Activated CD8-positive, alpha-beta T cell treated with anti-CD3 and anti-CD28 coated beads, Interleukin-2, amount 10 ng/mL, durations not matched to agents 7 days and 5 days (primary cell): ENCODE measurements at places on chromosomes 6 and 20.

DNA sequence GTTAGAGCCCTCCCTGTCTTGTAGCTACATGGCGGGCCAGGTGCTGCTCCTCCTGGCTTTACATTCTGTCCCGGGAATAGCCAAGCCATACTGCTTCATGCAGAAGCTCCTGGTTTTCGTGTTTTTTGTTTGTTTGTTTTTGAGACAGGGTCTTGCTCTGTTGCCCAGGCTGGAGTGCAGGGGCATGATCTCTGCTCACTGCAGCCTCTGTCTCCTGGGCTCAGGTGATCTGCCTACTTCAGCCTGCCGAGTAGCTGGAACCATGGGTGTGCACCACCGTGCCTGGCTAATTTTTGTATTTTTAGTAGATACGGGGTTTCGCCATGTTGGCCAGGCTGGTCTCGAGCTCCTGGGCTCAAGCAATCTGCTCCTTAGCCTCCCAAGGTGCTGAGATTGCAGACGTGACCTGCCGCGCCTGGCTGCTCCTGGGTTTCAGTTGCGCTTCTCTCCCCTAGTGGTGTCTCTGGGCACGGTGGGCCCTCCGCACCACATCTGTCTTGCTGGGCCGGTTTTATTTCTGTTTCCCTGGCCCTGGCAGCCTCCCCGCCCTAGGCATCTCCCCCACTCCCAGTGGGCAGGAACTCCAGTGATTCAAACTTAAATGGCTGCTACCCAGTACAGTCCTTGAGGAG, 12.9 kb downstream of the CDYL start:
- no peak overlapping the region for H3K27ac ChIP-seq
- H3K4me1 ChIP-seq = peaks cover 19% of the 10 kb centered on the region
- no peak overlapping the region for H3K4me3 ChIP-seq

DNA sequence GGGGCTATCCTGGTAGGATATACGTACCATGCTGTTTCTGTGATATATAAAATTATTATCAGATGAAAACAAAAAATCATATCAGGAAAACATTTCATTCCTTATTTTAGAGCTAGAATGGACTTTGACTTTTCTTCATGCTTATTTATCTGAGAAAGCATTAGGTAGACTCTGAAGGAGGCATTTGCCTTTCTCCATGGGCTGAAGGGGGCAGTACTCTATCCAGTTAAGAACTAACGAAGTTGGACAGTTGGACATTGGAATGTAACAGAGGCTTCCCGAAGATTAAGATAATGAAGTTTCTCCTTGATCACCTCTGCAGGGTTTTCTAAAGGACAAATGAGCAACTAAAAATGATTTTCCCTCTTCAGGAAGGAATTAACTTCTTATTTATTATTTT, 233.9 kb downstream of the SAMD5 start:
- H3K36me3 ChIP-seq = no peaks in the 10 kb centered on the region
- peaks cover 3% of the 10 kb centered on the region for H3K4me1 ChIP-seq
- H3K4me3 ChIP-seq = no peak overlapping the region

GRCh38 chr6:57217270-57217669, 4.8 kb downstream of the RAB23 start:
- H3K27me3 ChIP-seq = peaks cover 19% of the 10 kb centered on the region
- no peak overlapping the region for H3K4me3 ChIP-seq
- peaks cover 3% of the 10 kb centered on the region for H3K36me3 ChIP-seq
- peaks cover 28% of the 10 kb centered on the region for H3K4me1 ChIP-seq

DNA sequence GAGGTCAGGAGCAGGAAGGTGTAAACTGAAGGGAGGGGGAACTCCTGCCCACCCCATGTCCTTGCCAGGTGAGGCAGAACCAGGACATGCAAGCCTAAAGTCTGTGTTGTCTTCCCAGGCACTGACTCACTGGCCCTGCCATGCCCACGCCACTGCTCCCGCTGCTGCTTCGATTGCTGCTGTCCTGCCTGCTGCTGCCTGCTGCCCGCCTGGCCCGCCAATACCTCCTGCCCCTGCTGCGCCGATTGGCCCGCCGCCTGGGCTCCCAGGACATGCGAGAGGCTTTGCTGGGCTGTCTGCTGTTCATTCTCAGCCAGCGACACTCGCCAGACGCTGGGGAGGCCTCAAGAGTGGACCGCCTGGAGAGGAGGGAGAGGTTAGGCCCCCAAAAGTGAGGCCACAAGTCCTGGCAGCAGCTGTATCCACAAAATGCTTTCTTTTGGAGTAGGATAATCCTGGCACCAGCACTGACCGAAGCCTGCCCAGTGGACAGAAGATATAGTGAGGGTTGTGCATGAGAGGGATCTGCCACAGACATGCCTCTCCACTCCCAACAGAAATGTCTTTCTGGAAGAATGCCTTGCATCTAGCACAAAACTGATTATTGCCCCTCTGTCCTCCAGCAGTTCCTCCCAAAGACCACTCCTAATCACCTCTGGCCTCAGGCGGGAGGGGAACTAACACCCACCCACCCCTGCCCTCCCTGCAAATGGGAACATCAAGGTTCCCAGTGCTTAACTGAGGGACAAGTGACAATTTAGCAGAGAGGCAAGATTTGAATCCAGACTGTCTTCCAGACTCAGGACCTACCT, 812 bp downstream of the MYMX start:
- H3K4me3 ChIP-seq = no peak overlapping the region
- no peaks in the 10 kb centered on the region for H3K36me3 ChIP-seq
- H3K27ac ChIP-seq = no peak overlapping the region
- peaks cover 14% of the 10 kb centered on the region for H3K27me3 ChIP-seq

DNA sequence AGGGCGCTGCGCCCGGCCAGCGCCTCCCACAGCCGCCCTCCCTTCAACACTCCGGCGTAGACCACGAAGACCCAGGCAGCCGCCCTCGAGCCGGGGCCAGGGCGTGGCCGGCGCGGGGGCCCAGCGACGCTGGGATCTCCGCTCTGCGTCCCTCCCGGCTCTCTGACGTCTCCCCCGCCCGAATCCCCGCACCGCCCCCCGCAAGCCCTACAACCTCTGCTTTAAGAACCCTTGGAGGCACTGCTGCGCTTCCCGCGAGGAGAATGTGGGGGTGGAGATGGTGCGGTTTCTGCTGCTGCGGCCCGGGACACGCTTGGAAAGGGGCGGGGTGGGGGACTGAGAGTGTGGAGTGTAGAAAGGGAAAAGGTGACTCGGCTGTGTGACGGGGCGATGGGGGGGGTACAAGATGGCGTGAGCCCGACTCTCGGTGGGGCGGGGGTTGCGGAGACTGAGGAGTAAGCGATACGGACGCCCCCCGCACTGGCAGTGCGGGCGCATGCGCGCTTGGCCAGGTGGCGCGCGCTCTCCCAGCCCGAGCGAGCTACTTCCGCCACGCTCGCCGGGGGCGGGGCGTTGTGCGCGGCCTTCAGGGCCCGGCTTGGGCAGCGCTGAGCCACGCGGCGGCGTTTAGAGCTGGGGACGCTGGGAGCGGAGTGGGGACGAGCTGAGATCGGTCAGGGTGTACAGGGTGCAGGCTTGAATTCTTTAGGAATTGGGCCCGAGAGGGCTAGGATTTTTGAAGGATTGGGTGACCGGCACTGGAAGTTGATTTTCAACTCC, at the start of gene SUPT3H:
TSS of gene SUPT3H (minus strand) at position 381 of the 780 bp plus-strand sequence.
- peak within 1 kb of the TSS; percentile 100 for H3K27ac ChIP-seq
- DNase-seq = peak; percentile 93
- peak within 1 kb of the TSS; percentile 98 for H3K4me3 ChIP-seq
- peaks cover 2% of the 10 kb centered on the region for H3K36me3 ChIP-seq
- no peaks in the 10 kb centered on the region for H3K27me3 ChIP-seq
- H3K4me1 ChIP-seq = peaks cover 18% of the 10 kb centered on the region

DNA sequence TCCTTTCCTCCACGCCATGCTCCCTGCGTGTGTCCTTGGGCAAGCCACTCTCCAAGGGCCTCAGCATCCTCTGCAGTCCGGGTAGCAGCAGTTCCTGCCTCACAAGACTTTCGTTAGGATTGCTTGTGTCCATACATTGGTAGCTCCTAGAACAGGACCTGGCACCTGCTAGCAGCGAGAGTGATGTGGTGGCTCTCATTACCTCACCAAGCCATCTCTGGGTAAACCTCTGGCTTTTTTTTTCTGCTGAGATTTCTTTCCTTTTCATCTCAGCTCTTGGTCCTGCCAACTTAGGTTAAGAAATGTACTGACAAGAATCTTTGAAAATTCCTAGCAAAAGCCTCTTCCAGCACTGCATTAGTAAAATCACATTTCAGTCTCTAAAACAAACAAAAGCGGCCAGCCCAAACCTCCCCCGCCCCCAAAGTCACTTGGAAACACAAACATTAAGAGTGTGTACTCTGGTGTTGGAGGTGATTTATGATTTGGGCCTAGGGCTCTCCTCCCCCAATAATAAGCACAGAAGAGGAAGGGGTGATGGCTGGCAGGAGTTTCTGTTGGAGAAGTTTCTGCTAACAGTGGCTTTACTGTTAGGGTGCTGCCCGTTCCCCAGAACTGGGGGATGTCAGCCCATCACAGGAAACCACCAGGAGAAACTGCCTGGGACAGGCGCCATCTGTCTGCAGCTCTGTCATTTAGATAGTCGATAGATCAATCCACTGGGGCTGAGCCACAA, 199.2 kb downstream of the CD83 start:
- H3K36me3 ChIP-seq = no peaks in the 10 kb centered on the region
- H3K27me3 ChIP-seq = no peaks in the 10 kb centered on the region
- peak; percentile 36 for DNase-seq
- H3K27ac ChIP-seq = peak overlapping the region; percentile 45
- H3K4me3 ChIP-seq = no peak overlapping the region

- H3K27ac ChIP-seq = no peak overlapping the region
- no peak overlapping the region for H3K4me3 ChIP-seq
- peaks cover 5% of the 10 kb centered on the region for H3K27me3 ChIP-seq
- no peak for DNase-seq
- H3K36me3 ChIP-seq = no peaks in the 10 kb centered on the region
- no peaks in the 10 kb centered on the region for H3K4me1 ChIP-seq
These were observed 149.4 kb downstream of the CD24 start for GRCh38 chr6:106825156-106825555.

DNA sequence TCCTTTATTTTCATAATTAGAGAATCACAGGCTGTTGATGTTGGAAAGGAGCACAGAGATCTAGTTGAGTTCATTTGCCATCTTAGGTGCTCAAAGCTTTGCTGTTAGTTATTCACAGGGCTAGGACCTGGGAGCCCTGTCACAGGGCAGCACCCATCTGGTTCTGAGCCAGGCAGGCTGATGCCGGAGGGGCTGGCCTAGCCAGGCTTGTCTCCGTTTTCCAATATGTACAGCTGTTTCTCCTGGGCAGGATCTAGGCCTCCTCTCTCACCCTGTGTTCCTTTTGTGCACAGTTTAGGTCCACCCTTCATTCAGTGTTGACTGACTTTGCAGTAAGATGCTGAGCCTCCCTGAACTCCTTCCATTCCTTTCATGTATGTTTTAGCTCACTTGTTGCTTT, 33.4 kb downstream of the LRRC1 start:
- no peaks in the 10 kb centered on the region for H3K36me3 ChIP-seq
- peaks cover 2% of the 10 kb centered on the region for H3K4me1 ChIP-seq
- no peak overlapping the region for H3K27ac ChIP-seq
- DNase-seq = no peak
- H3K27me3 ChIP-seq = no peaks in the 10 kb centered on the region

DNA sequence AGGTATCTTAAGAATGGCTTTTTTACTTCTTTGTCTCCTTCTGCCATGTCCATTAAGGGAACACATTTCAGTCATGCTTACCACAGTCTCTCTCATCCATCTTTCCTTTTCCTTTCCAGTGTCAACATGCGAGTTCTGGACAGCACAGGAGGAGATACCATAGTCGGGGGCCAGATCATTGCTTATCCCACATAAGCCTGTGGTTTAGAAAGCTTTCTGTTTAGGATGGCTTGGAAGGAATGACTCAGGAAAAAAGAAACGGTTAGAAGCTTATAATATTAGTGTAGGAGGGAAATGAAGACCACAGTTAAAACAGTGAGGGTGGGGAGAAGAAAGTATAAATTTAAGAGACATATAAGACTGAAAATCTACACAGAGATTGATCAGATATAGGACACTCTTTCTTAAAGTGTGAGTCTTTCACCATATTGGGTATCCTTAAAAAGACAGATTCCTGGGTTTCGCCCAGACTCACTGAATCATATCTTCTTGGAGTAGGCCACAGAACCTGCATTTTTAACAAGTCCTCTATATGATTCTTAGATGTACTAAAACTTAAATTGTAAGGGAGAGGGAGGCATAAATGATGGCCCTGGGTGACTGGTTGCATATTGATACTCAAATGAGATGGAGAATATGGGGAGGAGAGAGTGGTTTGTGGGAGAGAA, 36.1 kb downstream of the DSE start:
- no peak overlapping the region for H3K27ac ChIP-seq
- H3K4me3 ChIP-seq = no peak overlapping the region
- H3K36me3 ChIP-seq = no peaks in the 10 kb centered on the region
- no peak for DNase-seq
- H3K4me1 ChIP-seq = no peaks in the 10 kb centered on the region
- H3K27me3 ChIP-seq = peaks cover 4% of the 10 kb centered on the region

GRCh38 chr6:29596381-29596900, 11.5 kb downstream of the OR2H2 start:
- peaks cover 22% of the 10 kb centered on the region for H3K27me3 ChIP-seq
- H3K4me1 ChIP-seq = no peaks in the 10 kb centered on the region
- H3K27ac ChIP-seq = no peak overlapping the region

GRCh38 chr6:83292900-83293843, 100.0 kb downstream of the RWDD2A start:
- no peaks in the 10 kb centered on the region for H3K27me3 ChIP-seq
- no peak for DNase-seq
- H3K4me3 ChIP-seq = no peak overlapping the region
- H3K4me1 ChIP-seq = no peaks in the 10 kb centered on the region

DNA sequence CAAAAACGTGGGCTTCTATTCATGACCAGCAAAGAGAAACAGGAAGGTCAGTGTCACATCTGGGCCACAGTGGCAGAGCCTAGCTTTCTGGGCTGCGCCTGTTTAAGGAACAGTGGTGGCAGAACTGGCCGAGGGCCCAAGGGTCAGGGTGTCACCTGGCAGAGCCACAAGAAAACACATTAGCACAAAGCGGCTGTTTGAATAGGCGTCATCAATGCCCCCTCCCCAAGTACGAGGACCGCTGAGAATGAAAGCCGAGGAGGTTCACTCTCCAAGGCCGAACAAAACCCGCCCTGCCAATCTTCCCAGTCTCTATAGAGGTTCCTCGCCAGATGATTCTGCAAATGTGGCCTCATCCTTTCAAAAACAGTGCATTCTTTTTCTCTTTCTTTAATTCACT, 125.2 kb upstream of the TRAF3IP2 start:
- no peak overlapping the region for H3K4me3 ChIP-seq
- peaks cover 68% of the 10 kb centered on the region for H3K36me3 ChIP-seq
- H3K4me1 ChIP-seq = peaks cover 58% of the 10 kb centered on the region
- DNase-seq = no peak
- H3K27ac ChIP-seq = no peak overlapping the region

DNA sequence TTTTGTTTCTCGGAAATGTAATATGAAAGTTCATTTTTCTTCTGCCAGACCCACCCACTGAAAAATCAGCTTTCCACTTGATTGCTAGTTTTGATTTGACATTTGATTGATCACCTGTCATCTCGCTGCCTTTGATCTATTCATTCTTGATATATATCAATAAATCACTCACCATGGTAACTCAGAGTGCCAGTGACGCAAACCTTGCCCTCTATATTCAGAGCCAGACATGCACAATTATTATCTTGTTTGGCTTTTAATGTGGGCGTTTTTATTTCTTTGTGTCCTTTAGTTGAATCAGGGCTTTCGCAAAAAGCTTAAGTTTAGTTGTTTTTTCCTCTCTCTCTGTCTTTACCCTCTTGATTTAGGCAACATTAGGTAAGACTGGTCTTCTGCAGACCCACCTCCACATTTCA, 2.0 kb downstream of the TSHZ2 start:
- peaks cover 54% of the 10 kb centered on the region for H3K27me3 ChIP-seq
- no peak overlapping the region for H3K27ac ChIP-seq
- H3K4me1 ChIP-seq = peaks cover 6% of the 10 kb centered on the region
- no peaks in the 10 kb centered on the region for H3K36me3 ChIP-seq
